ENCODE measurements at places on chromosomes 1 and 21. TPM values are rescaled to one million over a fixed set of nuclear protein-coding genes. Genes with fewer than 3 reads are reported as not detected.

Gene STPG1
- total RNA-seq: 45.9 TPM

Gene SERINC2
- 21.7 TPM for total RNA-seq

Gene LIX1L
- 15.8 TPM for total RNA-seq

Gene CD1E
- 0.16 TPM for total RNA-seq
